ENCODE measurements at places on chromosomes 16 and 17.
A peak's percentile ranks its signal among the peaks of the same experiment; 100 is the strongest.

- peak; percentile 83 for DNase-seq
Measured at GRCh38 chr17:31052187-31052889, 42.4 kb upstream of the NF1 start.

DNA sequence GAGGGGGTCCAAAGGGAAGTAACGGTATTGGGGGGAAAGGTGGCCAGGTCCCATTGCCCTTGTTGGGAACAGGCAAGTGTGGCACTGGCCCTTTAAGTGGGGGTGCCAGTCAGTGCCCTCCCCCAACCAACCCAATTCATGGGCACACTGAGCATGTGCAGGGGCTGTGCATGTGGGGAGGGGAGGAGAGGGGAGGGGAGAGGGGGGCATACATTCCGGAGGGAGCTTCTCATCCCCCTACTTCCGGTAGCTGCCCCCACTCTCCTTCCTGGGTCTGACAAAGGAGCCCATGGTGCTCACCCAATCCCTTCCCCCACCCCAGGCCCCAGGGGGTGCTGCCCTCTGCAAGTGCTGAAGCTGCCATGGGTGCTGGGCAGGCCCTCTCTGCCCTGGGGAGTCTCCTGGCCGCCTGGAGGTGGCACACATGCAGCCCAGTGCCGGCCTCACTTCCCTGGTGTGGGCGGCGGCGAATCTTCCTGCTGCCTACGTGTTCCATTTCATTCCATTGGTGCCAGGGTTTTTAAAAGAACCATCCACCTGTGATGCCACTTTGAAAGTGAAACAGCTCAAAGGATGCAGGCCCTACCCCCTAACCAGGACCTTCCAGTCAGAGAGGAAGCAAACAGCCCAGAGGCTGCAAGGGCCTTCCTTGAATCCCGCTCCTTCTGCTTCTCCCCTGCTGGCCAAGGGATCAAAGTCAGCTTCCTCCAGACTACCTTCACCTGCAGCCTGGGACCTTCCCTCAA is 11.0 kb downstream of the HEXIM2 start:
- peak; percentile 90 for DNase-seq

DNA sequence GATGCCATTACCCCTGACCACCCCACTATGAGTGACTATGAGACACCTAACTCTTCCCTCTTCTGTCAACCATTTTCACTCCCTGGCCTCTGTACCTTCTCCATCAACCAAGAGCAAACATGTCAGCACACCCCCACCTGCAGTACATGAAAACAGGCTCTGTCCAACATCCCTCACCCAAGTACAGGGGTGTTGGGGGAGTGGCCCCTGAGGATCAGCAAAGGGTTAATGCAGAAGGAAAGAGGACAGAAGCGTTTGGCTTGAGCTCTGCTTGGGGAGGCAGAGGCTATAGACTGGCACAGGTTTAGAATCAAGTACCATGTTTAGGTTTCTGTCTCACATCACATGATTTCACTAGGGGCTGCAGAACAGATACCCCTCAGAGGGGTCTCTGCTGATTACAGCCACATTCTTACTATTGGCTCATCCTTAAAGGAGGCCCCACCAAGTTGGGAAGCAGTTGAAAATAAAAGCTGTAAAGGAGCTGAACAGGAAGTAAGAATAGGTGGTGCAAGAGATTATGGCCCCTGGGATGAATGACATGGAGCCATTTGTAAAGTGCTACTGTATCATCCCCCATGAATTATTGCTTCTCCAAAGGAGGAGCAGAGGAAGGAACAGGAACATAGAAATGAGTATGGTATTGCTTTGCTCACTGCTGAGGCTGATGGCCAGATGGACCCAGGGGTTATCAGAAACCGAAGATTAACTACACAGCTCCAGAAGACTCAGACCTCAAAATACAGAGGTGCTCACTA is 2.4 kb upstream of the PSMC3IP start:
- DNase-seq = peak; percentile 2

GRCh38 chr16:27474921-27475320 is 72.9 kb downstream of the IL21R start:
- DNase-seq = peak; percentile 66

DNA sequence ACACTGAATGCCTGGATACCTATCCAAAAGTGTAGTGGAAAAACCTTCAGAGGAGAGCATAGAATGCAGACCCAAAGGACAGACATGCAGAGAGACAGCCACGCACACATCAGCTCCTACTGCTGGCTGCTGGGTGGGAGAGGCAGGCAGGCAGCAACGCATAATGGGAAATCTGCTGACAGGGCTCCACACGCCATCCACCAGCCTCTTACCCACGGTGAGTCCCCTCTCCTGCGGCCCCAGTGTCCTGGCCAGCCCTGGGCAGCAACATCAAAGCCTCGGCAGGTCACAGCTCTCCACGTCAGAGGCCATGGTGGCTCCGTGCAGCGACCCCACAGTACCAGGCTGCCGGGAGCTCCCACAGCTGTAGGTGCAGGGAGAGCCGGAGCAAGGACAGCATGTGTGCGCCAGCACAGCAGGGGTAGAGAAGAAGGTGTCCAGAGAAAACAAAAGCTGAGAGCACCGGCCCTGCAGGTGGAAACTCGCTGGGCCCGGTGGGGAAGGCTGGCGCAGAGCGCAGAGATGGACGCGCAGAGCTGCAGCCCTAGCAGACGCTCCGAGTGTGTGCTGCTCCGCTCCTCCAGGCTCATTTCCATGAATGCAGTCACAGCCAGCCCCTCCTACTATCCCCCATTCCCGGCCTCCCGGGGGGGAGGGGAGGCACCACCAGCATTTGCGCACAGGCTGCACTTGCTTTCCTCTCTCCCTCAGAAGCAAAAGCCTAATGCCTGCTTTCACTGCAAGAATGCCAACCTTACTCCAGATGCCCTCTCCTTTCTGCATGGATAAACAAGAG is 58.9 kb downstream of the CYTH1 start:
- peak; percentile 81 for DNase-seq

- no peak for DNase-seq
Measured at GRCh38 chr17:2024572-2025219, 438 bp downstream of the RTN4RL1 start.

- DNase-seq = no peak
Measured at GRCh38 chr16:58107709-58108108, 21.5 kb downstream of the CFAP20 start.

GRCh38 chr16:31168848-31169247 is 11.1 kb upstream of the FUS start:
- no peak for DNase-seq

DNA sequence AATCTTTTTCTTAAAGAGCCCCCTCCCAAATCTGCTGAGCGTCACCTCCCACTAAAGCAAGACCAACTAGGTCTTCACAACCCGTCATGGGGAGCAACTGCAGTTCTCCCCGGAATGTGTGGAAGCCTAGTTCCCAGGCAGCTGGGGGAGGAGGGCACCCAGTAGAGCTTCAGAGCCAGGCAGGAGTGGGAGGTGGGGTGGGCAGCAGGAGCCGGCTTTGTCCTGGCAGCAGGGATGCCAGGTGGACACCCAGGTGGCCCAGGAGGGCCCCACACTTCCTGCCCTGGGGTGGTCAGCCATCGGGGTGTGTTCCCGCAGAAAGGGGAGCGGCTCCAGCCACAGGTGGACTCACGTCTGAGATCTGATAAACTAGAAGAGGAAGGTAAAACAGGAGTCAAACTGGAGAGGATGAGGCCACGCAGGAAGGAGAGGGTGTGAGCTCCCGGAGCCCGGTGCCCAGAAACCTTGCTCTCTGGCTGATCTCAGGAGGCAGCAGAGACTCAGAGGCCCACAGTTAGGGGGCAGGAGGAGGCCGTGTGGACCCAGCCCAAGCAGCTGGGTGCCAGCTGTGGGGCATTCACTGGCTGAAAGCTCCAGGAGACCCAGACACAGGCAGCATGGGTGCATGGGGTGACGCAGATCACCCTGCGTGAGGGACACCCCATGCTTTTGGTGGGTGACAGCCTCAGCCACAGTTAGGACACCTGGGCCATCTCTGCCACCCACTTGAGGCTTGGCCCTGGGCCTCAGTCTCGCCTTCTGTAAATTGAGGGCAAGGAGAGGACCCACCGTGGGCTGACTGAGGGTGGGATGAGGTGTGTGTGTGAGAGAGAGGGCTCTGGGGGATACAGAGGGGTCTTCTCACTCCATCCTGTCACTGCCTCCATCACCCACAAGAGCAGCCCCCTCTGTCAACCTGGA is 260.8 kb upstream of the TNRC6C start:
- no peak for DNase-seq

DNA sequence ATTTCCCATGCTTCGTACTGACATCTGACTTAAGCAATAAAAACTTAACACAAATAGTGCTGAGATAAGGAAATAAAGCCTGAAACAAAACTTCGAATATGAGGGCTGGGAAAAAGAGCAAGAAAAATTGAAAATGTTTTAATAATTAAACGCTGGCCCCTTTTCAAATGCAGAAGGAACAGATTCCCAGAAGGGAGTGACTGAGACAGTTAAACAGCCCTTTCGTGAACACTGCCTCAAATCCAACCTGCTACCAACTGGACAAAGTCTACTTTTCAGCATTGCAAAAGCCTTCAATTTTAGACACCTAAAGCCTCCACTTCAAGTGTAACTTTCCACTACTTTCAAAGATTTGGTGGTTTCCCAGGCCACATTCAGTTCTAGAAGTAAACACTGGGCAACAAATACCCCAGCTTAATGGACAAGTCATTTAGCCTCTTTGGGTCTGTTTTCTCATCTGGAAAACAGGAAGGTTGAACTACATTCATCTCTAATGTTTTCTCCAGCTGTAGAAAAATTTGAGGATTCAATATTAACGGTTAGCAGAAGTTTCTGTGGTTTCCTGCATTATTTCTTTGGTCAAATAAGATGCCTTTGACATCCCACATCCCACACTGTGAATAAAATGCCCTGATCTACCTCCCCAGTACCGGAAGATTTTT is 11.8 kb downstream of the RFFL start:
- no peak for DNase-seq

GRCh38 chr17:27155866-27156265 is 138.0 kb upstream of the WSB1 start:
- DNase-seq = no peak

DNA sequence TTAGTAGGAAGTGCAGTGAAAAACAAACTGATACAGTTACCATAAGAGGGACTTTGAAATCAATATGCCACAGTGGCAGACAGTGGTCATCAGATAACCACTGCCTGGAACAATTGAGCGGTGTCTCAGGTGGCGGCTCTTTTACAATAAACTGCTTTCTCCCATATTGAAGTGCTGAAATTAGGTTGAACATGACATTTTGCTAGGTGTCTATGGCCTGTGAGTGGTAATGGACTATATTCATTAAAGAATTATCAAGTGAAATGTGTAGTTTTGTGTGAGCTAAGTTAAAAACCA is 214.7 kb downstream of the RPTOR start:
- DNase-seq = no peak

DNA sequence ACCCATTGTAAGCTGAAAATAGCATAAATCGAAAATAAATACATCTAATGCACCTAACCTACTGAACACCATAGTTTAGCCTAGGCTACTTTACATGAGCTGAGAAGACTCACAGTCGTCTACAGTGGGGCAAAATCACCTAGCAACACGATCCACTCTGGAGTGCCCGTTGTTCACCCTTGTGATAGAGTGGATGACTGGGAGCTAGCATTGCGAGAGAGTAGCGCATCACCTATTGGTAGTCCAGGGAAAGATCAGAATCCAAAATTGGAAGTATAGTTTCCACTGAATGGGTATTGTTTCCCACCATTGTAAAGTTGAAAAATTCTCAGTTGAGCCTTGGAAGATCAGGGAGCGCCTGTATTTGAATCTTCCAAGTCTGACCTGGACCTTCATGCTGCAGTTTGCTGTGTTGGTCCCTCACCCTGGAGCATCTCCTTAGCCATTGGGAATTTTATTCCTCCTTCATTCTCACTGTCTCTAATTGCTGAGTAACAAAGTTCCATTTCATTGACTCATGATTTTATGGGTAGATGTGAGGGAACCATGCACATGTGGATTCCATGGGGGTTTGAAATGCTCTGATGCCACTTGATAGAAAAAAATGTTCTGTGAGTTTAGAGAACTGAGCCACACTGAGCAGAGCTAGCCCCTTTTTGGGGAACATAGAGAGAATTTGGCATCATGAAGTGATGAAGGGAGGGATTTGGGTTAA is 19.6 kb downstream of the AKAP1 start:
- no peak for DNase-seq

- DNase-seq = no peak
Measured at GRCh38 chr16:55390630-55391237, 66.7 kb downstream of the IRX6 start.

DNA sequence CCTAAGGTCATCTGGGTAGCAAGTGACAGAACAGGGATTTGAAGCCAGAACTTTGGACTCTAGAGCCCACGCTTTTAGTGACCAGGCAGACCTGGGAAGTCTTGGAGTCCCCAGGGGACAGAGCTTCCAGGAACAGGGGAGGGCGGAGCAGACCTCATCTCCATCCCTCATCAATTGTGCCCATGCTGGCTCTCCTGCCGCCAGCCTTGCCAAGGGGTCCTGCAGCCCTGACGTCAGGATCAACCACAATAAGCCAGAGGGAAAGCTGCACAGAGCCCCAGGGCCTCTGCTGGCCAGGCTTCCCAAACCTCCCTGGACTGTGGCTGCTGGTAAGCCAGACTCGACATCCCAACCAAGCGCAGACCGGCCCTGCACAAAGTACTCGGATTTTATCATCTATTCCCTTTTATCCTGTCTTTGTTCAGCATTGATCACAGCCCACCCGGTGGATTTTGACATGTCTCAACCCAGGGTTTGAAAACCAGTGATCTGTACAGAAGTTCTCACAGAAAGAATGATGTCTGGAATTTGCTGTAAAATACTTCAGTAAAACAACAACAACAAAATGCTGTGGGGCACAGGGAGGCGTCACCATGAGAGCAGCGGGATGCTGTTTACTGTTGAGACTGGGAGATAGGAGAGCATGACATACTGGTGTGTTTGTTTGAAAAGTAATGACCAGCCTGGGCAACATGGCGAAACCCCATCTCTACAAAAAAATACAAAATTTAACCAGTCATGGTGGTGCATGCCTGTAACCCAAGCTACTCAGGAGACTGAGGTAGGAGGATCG is 11.8 kb downstream of the C16orf74 start:
- DNase-seq = no peak

GRCh38 chr17:72165867-72166439 is 45.1 kb downstream of the SOX9 start:
- no peak for DNase-seq
